ENCODE measurements at places on chromosomes 3 and 15. TPM values are rescaled to one million over a fixed set of nuclear protein-coding genes. Genes with fewer than 3 reads are reported as not detected.

ACP3 gene
- 5.2 TPM for polyA plus RNA-seq

PDE12 gene
- polyA plus RNA-seq = 8.4 TPM

CD86 gene
- not detected for polyA plus RNA-seq

WDR93 gene
- not detected for polyA plus RNA-seq

WNT7A gene
- 0.04 TPM for polyA plus RNA-seq

DNA sequence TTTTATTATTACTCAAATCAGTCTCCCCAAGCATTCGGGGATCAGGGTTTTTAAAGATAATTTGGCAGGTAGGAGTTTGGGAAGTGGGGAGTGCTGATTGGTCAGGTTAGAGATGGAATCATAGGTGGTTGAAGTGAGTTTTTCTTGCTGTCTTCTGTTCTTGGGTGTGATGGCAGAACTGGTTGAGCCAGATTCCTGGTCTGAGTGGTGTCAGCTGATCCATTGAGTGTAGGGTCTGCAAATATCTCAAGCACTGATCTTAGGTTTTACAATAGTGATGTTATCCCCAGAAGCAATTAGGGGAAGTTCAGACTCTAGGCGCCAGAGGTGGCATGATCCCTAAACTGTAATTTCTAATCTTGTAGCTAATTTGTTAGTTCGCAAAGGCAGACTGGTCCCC is 20.6 kb upstream of the TRANK1 start:
- no peaks in the 10 kb centered on the region for H3K27me3 ChIP-seq
- no peak overlapping the region for H3K4me3 ChIP-seq
- peak; percentile 50 for DNase-seq
- H3K36me3 ChIP-seq = no peaks in the 10 kb centered on the region
- peak overlapping the region; percentile 83 for H3K27ac ChIP-seq

DNA sequence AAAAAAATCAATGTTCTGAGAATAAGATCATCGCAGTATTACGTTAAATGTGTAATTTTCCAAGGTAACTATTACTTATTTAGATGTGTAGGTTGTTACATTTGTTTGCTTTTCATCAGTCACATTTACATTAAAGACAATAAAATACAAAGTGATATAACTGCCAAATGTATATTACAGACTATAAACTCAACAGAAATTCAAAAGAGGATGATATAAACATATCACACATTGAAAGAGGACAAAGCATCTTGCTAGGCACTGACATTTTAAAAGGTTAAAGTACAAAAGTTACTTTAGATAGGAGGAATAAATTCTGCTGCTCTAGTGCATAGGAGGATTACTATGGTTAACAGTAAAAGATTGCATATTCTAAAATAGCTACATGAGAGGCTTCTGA is 16.1 kb downstream of the VGLL4 start:
- no peak for DNase-seq
- H3K4me1 ChIP-seq = peaks cover 37% of the 10 kb centered on the region
- no peak overlapping the region for H3K4me3 ChIP-seq

- H3K4me3 ChIP-seq = peak overlapping the region; percentile 100
- H3K27me3 ChIP-seq = no peaks in the 10 kb centered on the region
These were observed 675 bp downstream of the BRPF1 start for GRCh38 chr3:9732080-9732739.

GRCh38 chr3:194054540-194054939 is 81.4 kb upstream of the HES1 start:
- no peaks in the 10 kb centered on the region for H3K36me3 ChIP-seq
- peaks cover 18% of the 10 kb centered on the region for H3K4me1 ChIP-seq
- H3K27ac ChIP-seq = no peak overlapping the region
- H3K4me3 ChIP-seq = no peak overlapping the region

- H3K4me1 ChIP-seq = no peaks in the 10 kb centered on the region
- H3K4me3 ChIP-seq = no peak overlapping the region
- H3K27me3 ChIP-seq = no peaks in the 10 kb centered on the region
- H3K27ac ChIP-seq = peak overlapping the region; percentile 4
These were observed 16.2 kb downstream of the CEP152 start for GRCh38 chr15:48794697-48795134.

- no peak for DNase-seq
- no peak overlapping the region for H3K4me3 ChIP-seq
- no peaks in the 10 kb centered on the region for H3K36me3 ChIP-seq
- peaks cover 10% of the 10 kb centered on the region for H3K4me1 ChIP-seq
These were observed 891.3 kb downstream of the SQOR start for GRCh38 chr15:46525984-46526725.

DNA sequence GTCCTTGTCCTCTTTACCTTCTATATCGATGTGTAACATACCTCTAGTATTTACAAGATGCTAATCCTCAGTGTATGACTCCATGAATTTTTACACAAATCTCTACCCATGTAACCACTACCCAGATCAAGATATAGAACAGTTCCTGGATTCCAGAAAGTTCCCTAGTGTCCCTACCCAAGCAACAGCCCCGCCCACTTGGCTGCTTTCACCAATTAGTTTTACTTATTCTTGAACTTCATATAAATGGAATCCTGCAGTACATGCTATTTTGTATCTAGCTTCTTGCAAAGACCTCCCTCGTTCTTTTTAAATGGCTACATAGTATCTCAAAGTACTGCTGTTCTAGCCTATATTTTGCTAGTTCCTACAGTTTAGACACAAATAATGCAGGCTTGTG is 33.0 kb downstream of the CD276 start:
- no peak overlapping the region for H3K27ac ChIP-seq
- H3K36me3 ChIP-seq = no peaks in the 10 kb centered on the region
- no peak overlapping the region for H3K4me3 ChIP-seq
- no peak for DNase-seq

GRCh38 chr15:59685737-59686297 is 3.3 kb downstream of the BNIP2 start:
- DNase-seq = no peak
- H3K4me3 ChIP-seq = no peak overlapping the region
- peaks cover 11% of the 10 kb centered on the region for H3K4me1 ChIP-seq
- no peaks in the 10 kb centered on the region for H3K36me3 ChIP-seq
- no peaks in the 10 kb centered on the region for H3K27me3 ChIP-seq

GRCh38 chr3:136070953-136071949 is 105.7 kb downstream of the PPP2R3A start:
- H3K4me1 ChIP-seq = no peaks in the 10 kb centered on the region
- H3K27me3 ChIP-seq = no peaks in the 10 kb centered on the region
- H3K4me3 ChIP-seq = no peak overlapping the region
- H3K27ac ChIP-seq = peak overlapping the region; percentile 9

DNA sequence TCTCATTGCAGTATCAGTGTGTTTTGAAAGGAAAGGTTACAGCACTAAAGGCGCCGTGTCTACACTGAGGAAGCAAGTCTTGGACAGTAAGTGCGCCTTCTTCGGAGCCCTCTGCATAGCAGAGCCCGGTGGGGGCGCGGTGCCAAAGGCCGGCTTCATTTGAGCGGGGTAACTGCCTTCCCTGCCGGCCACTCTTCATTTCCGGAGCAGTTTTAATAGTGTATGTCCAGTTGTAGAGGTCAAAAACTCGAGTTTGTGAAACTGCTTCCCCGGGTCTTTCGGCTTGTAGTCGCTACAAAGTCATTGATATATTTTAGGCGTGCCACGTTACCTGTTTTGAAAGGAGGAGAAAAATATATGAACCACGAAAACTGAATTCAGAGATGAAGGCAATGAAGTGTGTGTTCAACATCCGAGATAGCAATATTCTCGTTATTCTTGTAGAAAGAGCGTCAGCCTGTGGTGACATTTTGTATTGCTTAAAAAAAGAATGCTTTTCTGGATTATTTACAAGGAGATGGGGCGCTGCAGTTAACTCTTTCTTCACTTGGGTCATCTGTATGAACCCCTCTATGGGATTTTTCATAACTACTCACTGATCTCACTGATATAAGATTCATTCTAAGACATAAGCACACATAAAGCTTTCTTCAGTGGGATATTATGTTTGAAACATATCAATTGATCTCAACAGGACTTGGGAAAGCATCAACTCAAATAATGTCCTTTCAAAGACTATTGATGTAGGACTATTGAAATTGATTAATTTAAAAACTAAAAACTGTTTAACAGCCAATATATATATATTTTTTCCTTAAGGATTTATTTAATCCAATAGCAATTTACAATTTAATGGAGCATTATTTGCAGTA is 3.0 kb downstream of the ALCAM start:
- no peaks in the 10 kb centered on the region for H3K4me1 ChIP-seq
- no peaks in the 10 kb centered on the region for H3K27me3 ChIP-seq
- peak overlapping the region; percentile 77 for H3K4me3 ChIP-seq
- H3K27ac ChIP-seq = peak overlapping the region; percentile 96

GRCh38 chr15:71547011-71547410 is 263.3 kb upstream of the NR2E3 start:
- H3K27me3 ChIP-seq = peaks cover 4% of the 10 kb centered on the region
- peak; percentile 36 for DNase-seq
- H3K4me3 ChIP-seq = no peak overlapping the region
- H3K27ac ChIP-seq = no peak overlapping the region
- H3K36me3 ChIP-seq = no peaks in the 10 kb centered on the region
- peaks cover 12% of the 10 kb centered on the region for H3K4me1 ChIP-seq

GRCh38 chr15:47405365-47406162 is 311.7 kb upstream of the SEMA6D start:
- DNase-seq = no peak
- H3K27me3 ChIP-seq = peaks cover 16% of the 10 kb centered on the region
- peaks cover 8% of the 10 kb centered on the region for H3K4me1 ChIP-seq
- no peaks in the 10 kb centered on the region for H3K36me3 ChIP-seq

DNA sequence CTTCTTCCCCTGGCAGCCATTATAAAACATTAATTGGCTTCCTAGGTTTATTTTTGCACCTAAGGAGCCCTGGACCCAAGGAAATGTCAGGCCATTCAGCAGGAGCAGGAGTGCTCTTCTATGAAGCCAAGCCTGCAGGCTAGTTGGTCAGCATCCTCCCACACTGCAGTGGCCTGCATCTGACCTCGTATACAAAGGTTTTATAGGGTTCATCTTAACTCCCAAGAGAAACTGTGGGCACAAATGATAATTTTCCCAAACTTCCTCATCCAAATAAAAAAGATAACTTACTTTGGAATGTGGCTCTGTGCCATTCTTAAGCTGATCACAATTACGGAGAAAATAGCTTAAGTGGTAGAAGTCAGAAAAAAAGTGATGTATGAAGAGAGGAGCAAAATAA is 19.4 kb downstream of the PLSCR1 start:
- DNase-seq = no peak
- H3K36me3 ChIP-seq = no peaks in the 10 kb centered on the region
- H3K4me1 ChIP-seq = peaks cover 5% of the 10 kb centered on the region
- H3K27ac ChIP-seq = no peak overlapping the region

- no peak overlapping the region for H3K27ac ChIP-seq
- DNase-seq = peak; percentile 58
- H3K4me1 ChIP-seq = peaks cover under 1% of the 10 kb centered on the region
- no peaks in the 10 kb centered on the region for H3K36me3 ChIP-seq
- H3K4me3 ChIP-seq = no peak overlapping the region
These were observed 12.4 kb downstream of the KLF13 start for GRCh38 chr15:31338879-31339557.

DNA sequence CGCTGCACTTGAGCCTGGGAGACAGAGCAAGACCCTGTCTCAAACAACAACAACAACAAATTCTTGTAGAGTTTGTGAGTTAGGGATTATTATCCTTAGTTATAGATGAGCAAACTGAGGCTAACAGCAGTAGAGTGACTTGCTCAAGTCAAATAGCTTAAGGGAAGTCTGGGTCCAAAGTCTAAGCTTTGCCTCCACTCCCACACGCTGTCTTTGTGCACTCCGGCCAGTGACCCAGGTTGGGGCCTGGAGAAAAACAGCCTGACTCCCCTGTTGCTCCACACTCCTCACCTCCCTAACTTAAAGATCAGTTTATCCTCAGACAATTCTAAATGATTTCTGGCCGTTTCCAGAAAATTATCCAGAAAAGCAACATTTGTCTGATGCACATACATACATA is 9.2 kb upstream of the SIN3A start:
- no peaks in the 10 kb centered on the region for H3K27me3 ChIP-seq
- peak; percentile 47 for DNase-seq
- no peaks in the 10 kb centered on the region for H3K36me3 ChIP-seq
- peaks cover 28% of the 10 kb centered on the region for H3K4me1 ChIP-seq
- peak overlapping the region; percentile 86 for H3K27ac ChIP-seq
- H3K4me3 ChIP-seq = no peak overlapping the region

GRCh38 chr3:133991637-133992036 is 38.1 kb downstream of the SLCO2A1 start:
- peaks cover 11% of the 10 kb centered on the region for H3K27me3 ChIP-seq
- peaks cover 19% of the 10 kb centered on the region for H3K4me1 ChIP-seq
- no peak overlapping the region for H3K27ac ChIP-seq
- H3K36me3 ChIP-seq = no peaks in the 10 kb centered on the region
- DNase-seq = no peak

GRCh38 chr3:20055020-20055775 is 15.0 kb downstream of the KAT2B start:
- no peak for DNase-seq
- H3K4me3 ChIP-seq = no peak overlapping the region
- H3K27ac ChIP-seq = peak overlapping the region; percentile 49

GRCh38 chr3:45479621-45480035 is 91.3 kb downstream of the LARS2 start:
- H3K27me3 ChIP-seq = no peaks in the 10 kb centered on the region
- no peaks in the 10 kb centered on the region for H3K36me3 ChIP-seq
- DNase-seq = peak; percentile 16
- H3K27ac ChIP-seq = peak overlapping the region; percentile 87
- H3K4me3 ChIP-seq = no peak overlapping the region
- peaks cover 7% of the 10 kb centered on the region for H3K4me1 ChIP-seq

DNA sequence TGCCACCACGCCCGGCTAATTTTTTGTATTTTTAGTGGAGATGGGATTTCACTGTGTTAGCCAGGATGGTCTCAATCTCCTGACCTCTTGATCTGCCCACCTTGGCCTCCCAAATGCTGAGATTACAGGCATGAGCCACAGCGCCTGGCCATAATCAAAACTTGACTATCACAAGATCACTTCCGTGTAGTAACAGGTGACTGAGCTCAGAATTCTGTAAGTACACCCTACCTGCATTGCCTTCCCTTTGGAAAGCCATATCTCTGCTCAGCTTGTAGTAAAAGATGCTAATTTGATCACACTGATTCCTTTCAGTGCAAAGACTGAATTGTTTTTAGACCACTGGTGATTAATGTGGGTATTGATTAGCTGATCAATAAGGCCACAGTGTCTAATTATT is 167.1 kb downstream of the SHOX2 start:
- H3K4me1 ChIP-seq = no peaks in the 10 kb centered on the region
- H3K27ac ChIP-seq = no peak overlapping the region
- no peaks in the 10 kb centered on the region for H3K36me3 ChIP-seq
- H3K4me3 ChIP-seq = no peak overlapping the region
- no peaks in the 10 kb centered on the region for H3K27me3 ChIP-seq

Data from hepatocyte (in vitro differentiated cells).